ENCODE measurements at places on chromosomes 6 and 20.

DNA sequence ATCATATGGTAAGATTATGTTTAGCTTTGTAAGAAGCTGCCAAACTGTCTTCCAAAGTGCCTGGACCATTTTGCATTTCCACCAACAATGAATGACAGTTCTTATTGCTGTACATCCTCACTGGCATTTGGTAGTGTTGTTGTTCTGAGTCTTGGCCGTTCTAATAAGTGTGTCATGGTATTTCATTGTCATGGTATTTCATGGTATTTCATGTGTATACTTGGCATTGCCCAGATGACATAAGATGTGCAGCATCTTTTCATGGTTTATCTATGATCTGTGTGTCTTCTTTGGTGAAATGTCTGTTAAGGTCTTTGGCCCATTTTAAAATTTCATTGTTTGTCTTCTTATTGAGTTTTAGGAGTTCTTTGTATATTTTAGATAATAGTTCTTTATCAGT is 224.4 kb downstream of the BCAS1 start:
- no peak for DNase-seq

- DNase-seq: no peak
These were observed 161.0 kb upstream of the LAMP5 start for GRCh38 chr20:9353180-9353915.

- DNase-seq: no peak
These were observed 157.4 kb downstream of the JARID2 start for GRCh38 chr6:15403094-15403755.

DNA sequence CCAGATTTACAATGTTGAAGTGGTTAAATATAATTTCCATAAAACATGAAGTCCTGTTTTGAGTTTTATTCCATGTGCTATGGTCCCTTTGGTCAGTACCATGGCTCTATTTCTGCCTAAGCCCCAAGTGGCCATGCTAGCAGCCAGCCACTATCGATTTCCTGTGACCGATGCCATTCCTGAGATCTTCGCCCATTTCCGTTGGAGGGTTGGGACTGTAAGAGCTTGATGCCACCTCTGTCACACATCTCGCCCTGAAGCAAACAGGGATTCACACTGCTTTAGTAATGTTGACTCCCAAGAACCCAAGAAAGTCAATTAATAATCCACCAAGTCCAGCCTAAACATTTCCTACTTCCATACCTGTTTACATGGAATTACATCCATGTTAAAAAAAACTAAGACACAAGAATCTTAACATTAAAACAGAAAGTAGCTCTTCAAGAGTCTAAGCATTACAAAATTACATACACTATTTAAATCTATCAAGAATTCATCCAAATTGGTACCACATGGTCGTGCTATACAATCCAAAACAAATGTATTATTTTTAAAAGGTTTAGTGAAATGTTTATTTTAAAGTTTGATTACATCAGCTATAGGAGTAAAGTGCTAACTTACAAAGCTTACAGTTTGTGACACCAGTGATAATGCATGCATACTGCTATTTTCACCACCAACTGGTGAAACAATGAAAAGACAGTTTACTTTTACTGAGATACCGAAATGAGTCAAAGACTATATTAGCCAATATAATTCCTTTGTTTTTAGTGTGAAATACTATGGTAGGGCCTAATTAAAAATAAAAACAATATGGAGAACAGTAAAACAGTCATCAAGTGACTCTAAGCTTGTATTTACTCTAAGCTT is 2.5 kb downstream of the RBM39 start:
- no peak for DNase-seq

DNA sequence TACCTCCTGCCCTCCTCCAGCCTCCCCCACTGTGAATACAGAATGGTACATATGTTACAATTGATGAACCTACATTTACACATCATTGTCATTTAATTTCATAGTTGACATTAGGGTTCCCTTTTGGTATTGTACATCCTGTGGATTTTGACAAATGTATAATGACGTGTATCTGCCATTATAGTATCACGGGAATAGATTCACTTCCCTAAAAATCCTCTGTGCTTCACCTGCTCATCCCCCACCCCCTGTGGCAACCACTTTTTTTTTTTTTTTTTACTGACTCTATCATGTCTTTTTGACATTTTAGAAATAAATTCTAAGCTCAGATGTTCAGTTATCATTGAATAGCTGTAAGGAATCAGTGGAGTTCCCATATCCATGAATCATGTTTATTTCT is 30.4 kb downstream of the HECA start:
- DNase-seq: no peak

DNA sequence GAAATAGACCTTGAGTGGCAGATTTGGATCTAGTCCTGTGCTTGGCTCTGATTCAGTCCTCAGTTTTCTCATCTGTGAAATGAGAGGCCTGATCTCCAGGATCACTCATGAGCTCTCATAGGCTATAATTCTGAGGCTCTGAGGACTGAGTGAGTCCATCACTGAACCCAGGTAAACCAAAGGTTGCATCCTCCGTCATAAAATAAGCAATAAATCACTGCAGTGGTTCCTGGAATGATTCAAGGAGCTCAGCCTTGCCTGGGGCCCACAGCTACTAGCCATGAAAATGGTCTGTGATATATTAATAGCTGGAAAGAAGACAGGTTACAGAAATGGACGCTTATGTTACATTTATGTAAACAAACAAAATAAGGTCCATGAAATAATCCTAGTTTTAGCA is 124.8 kb downstream of the MAP3K7 start:
- DNase-seq: no peak

GRCh38 chr6:50602292-50602691 is 111.0 kb upstream of the TFAP2D start:
- DNase-seq: no peak
